NCI-H1436 (cell line): ENCODE measurements at places on chromosomes 2 and 18.
A peak's percentile ranks its signal among the peaks of the same experiment; 100 is the strongest.

DNA sequence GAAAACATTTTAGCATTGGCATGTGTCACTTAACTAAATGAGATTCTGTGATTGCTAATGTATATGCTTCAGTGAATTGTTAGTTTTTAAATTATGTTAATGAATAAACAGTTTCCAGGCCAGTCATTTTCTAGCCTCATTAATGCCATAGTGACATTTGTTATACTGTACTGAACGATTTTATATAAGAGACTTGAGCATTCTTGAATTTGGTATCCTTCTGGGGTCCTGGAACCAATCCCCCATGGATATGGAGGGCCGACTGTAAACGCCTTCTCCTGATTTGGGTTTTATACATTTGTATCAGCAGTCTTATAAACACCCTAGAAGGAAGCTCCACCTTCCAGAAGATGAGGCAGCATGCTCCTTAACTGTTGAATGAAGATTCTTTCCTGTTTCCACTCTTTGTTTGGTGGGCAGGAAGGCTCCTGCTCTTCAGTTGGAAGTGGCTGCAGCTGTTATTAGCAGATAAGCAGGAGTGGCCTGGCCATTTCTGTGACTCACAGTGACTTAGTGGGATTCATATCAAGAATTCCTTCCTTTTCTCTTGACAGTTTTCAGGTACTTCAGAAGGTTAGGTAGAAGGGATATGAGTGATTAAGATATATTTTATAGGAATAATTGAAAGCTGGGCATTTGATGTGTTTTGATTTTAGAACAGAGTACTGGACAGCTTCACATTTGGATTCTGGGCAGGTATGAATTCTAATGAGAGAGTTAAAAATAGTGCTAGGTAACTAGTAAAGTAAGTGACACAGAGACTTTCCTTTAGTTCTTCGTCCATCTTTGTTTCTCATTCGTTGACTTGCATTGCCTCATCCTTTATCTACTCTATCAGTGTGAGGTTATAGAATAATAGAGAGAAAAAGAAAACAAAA, 124.9 kb downstream of the PLCL1 start:
- DNase-seq = no peak

- no peak for DNase-seq
Measured at GRCh38 chr2:32812316-32812715, 134.4 kb upstream of the LTBP1 start.

- DNase-seq = no peak
Measured at GRCh38 chr2:208266936-208267335, 881 bp downstream of the PIKFYVE start.

- no peak for DNase-seq
Measured at GRCh38 chr2:121375621-121376159, 90.7 kb upstream of the TFCP2L1 start.

GRCh38 chr2:156896294-156896693, 361.2 kb upstream of the GALNT5 start:
- DNase-seq = peak; percentile 28

DNA sequence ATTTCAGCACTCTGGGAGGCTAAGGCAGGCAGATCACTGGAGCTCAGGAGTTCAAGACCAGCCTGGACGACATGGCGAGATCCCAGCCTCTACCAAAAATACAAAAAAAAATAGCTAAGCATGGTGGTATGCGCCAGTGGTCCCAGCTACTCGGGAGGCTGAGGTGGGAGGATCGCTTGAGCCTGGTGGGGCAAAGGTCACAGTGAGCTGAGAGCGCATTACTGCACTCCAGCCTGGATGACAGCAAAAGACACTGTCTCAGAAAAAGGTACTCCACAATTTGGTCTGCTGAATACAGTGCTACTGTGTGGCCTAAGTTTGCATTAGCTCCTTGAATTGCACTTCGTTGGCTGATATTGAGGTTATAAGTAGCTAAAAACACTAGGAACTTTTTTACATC, 97.9 kb downstream of the FEZ2 start:
- no peak for DNase-seq

- no peak for DNase-seq
Measured at GRCh38 chr2:114642988-114643553, 200.6 kb downstream of the DPP10 start.

DNA sequence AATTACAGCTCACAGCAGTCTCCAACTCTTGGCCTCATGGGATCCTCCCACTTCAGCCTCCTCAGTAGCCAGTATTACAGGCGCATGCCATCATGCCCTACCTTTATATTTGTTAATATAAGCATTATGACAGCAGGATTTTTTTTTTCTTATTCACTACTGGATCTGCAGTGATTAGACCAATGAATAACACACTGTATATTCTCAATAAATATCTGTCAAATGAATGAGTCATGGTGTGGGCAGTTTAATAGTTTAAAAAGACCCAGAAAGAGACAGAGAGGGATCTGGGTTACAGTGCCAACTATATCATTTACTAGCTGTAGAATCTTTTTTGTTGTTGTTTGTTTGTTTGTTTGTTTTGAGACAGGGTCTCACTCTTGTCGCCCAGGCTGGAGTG, 62.4 kb upstream of the LTBP1 start:
- DNase-seq = no peak

GRCh38 chr2:231634412-231634811, 41.7 kb downstream of the TEX44 start:
- DNase-seq = no peak

DNA sequence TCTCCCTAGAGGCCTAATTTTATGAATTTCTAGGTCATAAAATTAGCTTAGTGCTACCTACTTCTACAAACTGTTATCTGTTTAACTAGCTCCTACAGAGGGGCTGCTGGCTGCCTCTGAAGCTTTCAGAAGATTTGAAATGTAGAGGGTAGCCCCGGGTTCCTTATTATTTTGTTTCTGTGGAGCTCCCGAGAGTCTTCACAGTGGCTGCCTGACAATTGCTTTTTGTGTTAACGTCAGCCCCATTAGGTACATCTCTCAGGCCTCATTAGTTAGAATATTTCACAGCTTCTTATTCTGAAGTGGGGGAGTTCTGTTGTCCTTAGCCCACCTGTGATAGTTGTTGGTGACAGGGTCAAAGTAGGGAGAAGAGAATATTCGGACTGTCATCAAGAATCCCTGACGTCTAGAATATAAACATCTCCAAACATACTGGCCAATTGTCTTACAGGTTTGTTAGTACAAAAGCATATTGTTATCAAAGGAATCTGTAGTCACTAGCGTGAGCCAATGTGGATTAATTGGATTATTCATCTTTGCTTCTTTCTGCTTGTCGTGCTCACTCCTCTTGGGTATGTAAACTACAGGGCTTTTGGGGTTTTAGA, 77.5 kb downstream of the DIS3L2 start:
- DNase-seq = no peak

- no peak for DNase-seq
Measured at GRCh38 chr18:5894611-5895298, 567 bp downstream of the TMEM200C start.

DNA sequence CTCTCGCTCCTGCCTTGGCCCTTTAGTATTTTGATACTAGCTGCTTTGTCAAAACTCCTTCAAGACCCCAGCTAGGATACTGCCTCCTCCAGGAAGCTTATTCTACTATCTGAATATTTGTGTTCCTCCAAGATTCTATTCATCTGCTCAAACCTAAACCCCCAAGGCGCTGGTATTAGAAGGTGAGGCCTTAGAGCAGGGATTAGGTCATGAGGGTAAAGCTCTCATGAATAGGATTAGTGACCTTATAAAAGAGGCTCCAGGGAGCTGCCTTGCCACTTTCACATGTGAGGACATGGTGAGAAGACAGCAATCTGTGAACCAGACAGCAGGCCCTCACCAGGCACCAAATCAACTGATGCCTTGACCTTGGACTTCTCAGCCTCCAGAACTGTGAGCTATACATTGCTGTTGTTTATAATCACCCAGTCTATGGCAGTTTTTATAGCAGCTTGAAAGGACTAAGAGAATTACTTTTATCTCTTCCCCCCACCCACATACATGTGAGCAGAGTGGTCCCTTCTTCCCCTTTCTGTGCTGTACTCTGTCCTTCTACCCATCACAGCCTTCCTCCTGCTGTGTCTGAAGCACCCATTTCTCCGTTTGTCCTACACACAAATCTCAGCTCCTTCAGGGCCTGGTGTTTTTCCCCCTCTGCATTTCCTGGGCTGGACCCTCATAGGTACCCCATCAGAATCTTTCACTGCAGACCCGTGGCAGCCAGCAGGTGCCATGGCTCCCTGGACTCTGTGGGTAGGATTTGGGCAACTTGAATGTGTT, 54.5 kb downstream of the HS1BP3 start:
- no peak for DNase-seq

DNA sequence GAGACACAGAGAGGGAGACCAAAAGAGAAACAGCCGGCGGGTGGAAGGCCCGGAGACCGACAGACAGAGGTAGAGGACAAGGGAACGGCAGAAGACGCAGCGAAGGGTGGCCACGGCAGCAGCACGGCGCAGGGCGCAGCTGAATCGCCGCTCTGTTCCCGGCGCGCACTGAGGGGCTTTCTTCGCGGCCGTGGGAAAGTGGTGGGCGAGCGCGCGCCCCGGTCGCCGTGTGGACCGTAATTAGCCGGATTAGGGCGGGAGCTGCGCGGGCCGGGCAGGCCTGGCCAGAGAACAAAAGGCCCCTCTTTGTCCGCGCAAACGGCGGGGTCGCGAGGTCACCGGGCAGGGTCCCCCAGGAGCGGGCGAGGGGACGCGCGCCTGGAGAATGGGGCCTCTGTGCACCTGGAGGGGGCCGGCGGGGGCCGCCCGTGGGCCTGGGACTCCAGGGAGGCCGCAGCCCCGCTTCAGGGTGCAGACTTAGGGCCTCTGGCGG, 158.3 kb downstream of the ZFP36L2 start:
- DNase-seq = no peak

DNA sequence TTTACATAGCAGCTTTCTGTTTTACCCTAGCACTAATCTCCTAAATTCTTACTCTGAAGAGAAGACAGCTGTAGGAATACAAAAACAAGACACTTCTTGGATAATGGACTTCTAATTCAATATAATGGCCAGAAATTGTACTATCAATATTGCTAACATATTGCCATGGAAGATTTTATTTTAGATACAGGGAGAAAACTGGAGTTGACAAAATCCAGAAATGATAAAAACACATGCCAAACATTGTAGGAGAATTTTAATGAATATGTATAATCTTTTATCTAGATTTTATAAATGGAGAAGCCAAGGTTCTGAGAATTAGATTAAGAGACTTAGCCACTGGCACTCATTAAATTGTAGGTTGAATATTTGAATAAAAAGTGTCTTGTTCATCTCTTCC, 1838.8 kb upstream of the LRRTM1 start:
- no peak for DNase-seq

DNA sequence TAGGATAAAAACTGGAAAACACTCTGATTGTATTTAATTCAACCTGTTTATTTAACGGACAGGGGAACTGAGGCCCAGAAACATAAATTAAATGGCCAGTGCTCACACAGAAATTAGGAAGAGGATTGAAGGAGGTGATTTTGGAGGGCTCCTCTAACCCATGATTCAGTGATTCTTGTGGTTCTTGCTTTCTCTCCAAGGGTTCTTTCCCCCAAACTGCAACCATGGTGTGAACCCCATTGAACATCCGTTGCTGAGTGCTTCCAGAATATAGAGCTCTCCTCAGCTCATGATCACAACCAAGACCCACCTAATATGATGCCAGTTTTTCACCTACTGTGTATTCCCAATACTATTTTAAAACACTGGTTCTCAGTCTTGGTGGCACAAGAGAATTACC, 41.4 kb downstream of the BMP10 start:
- DNase-seq = no peak

GRCh38 chr2:56100791-56101312, 82.9 kb upstream of the CCDC85A start:
- no peak for DNase-seq

GRCh38 chr2:38409156-38410102, 32.4 kb upstream of the ATL2 start:
- no peak for DNase-seq

DNA sequence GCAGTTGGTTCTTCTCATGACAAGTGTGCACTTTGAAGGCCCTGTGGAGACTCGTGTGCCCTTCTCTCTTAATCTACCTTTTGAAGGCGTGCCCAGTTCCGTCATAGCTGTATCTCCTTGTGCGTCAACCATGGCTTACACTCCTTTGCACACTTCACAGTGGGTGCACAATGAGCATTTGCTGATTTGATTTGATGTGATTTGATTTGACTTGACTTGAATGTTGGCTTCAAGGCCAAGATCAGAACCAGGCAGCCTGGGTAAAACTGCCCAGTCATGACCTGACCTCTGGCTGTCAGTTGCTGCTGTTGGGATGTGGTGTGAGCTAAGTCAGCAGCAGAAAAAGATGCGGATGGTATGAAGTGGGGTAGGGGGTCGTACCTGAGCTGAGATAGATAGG, 670.3 kb upstream of the HS6ST1 start:
- DNase-seq = no peak

DNA sequence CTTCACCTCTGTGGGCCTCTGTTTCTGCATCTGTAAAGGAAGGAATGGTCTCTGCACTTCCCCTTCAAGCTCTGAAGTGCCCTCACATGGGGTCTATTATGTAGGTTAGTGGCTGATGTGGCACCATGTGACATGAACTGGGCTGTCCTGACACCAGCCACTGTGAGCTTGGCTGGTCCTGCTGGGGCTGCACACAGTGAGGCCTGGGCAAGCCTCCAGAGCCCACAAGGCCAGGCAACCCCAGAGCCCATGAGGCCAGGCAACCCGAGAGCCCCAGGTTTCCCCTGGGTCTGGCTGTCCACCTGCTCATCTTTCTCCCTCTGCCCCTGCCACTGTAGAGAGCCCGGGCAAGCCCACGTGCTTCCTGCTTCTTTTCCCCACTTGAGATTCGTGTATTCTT, 150.1 kb upstream of the SMAD2 start:
- no peak for DNase-seq
